NCI-H526 treated with DMSO at 0.1 percent for 48 hours (cell line): ENCODE measurements at places on chromosomes 3 and 15.

DNA sequence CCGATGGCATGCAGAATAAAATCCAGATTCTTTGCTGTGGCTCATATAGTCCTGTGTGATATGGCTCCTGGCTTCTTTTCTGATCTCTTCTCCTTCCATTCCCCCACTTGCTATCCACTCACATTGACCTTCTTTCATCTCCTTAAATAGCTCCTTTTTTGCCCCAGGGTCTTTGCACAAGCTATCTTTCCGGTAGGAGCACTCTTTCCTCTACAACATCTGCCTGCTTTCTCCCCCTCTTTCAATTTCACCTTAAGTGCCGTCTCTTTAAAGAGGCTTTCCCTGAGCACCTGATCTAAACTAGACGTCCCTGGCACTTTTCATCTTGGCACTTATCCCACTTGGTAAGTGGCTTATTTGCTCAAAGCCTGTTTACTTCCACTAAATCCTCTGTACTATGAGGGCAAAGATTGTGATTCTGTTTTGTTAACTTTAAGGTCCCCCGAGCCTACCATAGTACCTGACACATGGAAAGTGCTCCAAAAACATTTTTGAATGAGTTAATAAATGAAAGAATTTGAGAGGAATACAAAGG, 323.3 kb upstream of the TLE3 start:
- no peak for DNase-seq

- DNase-seq = no peak
Observed at GRCh38 chr3:49868862-49869466, 742 bp downstream of the CAMKV start.

- no peak for DNase-seq
Observed at GRCh38 chr15:22796079-22796478, 9.6 kb downstream of the NIPA1 start.

GRCh38 chr3:30167541-30168011, 438.8 kb upstream of the TGFBR2 start:
- DNase-seq = no peak

GRCh38 chr3:2540115-2540514, 441.4 kb downstream of the CNTN4 start:
- no peak for DNase-seq

- no peak for DNase-seq
Observed at GRCh38 chr3:148748283-148748682, 50.6 kb downstream of the AGTR1 start.

DNA sequence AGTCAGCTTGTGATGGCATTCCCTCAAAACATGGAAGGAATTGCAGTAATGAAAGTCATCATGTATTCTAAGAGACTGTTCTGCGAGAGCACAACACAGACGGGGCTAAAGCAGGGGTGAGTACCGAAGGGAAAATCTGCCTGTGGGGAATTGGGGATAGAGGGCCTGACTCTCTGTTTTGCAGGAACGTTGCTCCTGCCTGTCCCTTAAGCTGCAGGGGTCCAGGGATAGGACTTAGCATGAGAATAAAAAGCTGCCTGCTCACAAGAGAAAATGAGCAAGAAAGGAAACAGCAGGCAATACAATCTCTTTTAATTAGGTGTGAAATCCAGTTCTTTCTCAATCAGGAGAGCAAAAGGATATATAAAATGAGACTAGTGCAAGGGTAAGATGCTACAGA, 62.2 kb downstream of the TIGIT start:
- no peak for DNase-seq

GRCh38 chr3:53828581-53828980, 17.6 kb downstream of the CHDH start:
- no peak for DNase-seq

DNA sequence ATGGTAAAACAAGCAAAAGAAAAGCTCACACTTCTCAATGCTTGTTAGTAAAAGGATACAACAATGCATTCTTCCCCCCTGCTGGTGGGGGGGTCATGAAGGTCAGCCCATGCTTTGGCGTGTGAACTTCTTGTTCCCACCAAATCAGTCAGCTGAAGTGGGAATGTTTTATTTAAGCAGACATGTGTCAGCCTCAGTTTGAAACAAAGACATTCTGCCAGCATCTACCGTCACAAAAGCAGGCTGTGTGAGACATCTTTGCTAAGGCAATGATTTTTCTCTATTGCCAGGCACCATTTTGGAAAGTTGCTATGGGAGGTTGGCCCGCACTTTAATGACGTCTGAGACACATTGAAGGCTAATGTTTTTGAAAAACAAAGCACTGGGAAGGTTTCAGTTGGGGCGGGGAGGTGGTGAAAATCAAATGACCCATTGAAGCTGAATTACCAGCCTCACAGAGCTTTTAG, 206.6 kb downstream of the TLE3 start:
- no peak for DNase-seq

DNA sequence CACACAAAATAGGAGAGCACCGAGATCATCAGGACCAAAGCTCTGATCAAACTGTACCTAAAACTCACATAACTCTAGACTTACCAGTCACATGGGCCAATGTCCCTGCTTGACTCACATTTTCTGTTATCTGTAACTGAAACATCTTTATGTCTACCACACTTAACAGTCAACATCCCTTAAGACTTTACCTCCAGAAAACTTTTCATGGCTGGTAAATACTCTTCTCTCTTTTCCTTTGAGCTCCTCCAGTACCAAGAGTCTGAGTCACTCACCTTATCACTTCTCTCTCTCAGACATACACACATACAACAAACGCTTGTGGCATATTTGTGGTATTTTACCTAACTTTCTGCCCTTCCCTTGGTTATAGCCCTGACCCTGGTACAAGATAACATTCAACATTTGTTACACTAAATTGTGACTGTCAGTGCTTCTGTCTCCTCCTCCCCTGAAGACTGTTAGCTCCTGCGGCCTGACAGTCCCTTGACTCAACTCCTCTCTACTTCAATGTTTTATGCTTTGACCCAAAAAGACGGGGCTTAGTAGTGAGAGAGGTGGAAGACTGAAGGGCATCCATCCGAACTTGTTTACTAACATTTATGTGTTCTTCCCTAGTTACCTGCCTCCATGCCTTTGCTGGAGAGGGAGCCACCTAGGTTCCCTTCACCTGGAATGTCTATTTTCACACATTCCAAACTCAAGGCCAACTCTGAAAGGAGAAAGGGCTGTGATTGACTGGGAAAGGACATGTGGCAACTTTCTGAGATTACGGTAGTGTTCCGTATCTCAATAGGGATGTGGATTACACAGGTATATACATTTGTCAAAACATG, 3.7 kb upstream of the EFHB start:
- no peak for DNase-seq

DNA sequence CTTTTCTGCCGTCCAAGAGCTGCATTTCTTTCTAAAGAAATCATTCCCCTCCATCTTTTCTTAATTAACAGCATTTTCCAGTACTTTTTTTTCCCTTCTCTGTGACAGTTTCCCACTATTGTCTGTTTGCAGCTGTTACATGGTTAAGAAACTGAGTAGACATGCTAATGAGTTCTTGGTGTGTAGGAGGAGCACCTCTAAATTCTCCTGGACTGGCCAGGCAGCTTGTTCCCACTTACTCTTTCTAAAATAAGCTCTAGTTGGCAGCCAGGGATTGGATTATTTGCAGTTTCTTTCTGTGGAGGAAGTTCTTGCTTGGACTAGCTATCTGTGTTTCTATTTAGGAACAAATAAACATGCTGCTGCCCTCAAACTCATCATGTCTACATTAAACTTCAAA, 235.1 kb upstream of the GAP43 start:
- DNase-seq = no peak

DNA sequence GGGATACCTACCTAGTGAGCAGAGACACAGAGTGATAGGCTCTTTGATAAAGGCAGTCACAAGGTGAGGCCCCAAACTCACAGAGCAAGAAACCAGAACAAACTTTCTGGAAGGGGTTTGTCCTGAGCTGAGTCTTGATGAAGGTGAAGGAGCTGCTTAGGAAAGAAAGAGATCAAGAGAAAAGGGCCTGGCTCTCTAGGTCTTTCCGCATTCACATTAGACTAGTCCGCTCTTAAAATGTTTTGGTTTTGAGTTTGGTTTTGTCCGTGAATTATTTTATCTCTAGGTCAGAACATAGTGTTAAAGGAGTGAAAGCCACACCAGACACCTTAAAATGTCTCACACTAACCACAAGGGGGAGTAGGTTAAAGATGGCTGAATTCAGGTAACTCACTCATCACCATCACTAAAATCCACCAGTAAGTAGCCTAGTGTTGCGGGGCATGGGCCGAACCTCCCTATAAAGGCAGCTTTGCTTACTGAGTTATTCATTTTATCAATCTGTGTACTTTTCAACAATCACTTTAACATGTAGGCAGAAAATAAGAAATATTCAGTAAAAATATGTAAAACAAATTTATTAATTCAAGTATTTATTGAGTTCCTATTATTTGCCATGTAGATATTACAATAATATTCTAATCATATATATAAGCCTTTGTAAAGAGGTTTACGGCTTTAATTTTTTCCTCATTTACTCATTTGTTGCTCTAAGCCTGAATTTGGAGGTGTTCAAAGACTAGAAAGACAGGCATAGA, 121.5 kb upstream of the TSC22D2 start:
- peak; percentile 42 for DNase-seq

DNA sequence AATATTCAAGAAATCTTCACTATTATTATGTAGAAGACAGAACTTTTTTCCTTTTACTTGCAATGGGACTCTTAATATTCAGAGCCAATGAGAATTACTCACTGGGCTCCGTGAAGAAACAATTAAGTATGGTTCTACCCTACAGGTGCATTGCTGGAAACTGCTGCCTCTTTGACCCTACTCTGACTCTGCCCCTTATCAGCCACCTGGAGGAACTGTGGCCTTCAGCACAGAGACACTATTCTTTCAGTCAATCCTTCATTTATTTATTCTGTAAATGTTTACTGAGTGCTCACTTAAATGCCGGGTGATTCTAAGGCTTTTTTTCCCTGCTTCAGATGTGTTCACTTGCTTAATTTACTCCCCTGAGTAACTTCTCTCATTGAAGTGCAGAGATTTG, 163.2 kb downstream of the SYNPR start:
- no peak for DNase-seq

DNA sequence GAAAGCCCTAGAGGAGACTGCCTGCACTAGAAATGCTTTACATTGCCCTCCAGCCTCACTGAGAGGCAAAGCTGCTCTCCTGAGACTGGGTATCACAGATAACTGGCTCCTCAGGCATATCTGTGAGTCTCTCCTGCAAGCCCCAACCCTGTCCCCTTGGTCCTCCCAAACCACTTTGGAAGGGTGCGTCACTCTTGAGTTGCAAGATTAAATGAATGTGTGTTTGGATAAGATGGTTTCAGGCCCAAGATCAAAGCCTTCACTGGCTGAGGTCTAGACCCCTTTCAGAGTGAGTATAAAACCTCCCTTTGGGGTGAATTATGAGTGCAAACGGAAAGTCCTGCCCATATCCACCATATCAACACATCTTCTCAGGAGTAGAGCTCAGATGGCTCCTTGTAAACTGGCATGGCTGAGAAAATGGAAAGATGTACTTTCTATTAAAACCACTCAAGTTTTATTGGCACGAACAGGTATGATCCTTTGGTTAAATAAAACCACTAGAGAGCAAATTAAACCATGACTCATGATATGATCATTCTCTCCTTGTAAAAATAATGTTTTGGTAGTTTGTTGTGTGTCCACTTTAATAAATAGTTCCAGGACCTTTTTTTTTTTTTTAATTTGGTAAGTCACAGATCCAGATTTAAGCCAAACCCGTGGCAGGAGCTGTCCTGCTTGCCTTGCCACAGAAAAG, 164.0 kb downstream of the CHST2 start:
- DNase-seq = no peak

DNA sequence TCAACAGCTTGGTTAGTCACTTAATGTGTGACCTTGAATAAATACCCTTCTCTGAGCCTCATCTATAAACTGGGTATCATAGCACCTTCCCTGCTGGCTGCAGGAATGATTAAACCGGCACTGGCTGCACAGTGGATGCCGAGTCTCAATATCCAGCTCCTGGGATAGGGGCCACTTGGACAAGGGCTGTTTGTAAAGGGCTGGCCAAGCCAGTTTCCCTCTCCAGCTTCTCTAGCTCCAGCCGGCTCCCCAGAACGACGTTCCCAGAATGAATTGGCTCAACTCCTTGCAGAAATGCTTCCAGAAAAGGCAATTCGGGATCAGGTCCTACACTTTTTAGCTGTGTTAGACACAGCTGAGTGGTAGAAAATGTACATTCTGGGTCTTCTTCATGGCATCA, 58.8 kb downstream of the LSM3 start:
- no peak for DNase-seq

- no peak for DNase-seq
Observed at GRCh38 chr3:97895216-97895615, 73.4 kb downstream of the CRYBG3 start.

GRCh38 chr3:54511766-54512365, 389.5 kb downstream of the CACNA2D3 start:
- DNase-seq = no peak

DNA sequence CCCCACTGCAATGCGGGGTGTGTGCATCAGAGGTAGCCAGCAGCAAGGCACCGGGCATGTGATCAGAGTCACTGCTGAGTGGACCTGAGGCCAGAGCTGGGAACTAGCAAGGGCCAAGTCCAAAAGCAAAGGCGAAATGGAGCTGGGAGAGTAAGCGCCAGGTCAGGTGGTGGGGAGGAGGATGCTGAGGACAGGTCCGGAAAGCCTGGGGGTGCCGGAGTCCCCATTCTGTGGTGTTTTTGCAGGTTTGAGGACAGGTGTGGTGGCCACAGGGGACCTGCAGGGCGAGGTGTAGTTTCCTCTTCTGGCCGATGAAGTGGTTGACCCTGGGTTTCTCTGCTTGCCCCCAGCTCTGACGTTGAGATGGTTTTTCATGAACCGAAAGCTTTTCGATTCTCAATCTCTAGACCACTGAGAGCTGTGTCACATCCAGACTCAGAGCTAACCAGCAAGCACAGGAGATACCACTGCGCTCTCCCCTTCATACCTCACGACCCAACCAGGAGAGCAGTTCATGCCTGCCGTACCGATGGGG, 35.0 kb upstream of the HES1 start:
- no peak for DNase-seq

GRCh38 chr3:31529421-31529820, 3.3 kb upstream of the STT3B start:
- DNase-seq = no peak

DNA sequence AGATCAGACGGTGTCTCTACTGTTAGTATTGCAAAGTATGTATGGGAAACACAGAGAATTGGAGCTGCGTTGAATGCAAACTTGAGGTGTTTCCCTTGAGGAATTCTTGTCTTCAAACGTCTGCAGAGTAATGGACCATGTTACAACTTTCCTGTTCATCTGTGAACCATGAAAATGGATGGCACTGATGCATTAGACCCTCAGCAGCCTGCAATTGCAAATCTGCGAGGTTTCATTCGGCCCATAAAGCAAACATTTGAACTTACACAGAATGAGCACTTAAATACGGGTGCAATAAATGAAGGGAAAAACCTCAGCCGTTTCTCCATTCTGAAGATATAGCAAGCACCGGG, 49.7 kb downstream of the LRRN1 start:
- no peak for DNase-seq

- DNase-seq = no peak
Observed at GRCh38 chr15:39817892-39818291, 35.3 kb upstream of the FSIP1 start.
